ENCODE measurements at places on chromosomes 3 and 15.
A peak's percentile ranks its signal among the peaks of the same experiment; 100 is the strongest.

GRCh38 chr3:65033576-65033975 is 345.8 kb upstream of the ADAMTS9 start:
- DNase-seq, result no peak

DNA sequence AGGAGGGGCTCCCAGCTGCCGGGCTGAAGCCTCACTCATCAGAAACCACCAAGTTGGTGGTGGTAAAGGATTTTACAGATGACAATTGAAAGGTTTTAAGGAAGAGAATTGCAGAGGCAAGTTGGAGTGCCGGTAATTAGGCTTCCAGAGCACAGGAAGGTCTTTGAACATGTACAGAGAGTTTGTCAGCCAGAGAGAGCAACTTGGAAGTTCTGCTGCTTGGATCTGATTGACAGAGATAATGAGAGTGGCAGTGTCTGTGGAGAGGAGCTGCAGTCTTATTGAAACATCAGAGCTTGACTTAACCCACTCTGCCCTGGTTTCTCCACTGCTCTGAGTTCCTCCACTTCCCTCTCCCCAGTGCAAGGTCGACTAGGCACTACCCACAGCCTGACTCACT is 448.6 kb downstream of the EPHB1 start:
- DNase-seq, result no peak

GRCh38 chr3:81884791-81885190 is 123.3 kb upstream of the GBE1 start:
- no peak for DNase-seq

GRCh38 chr15:68817304-68818065 is 3.2 kb downstream of the ANP32A start:
- DNase-seq, result peak; percentile 65

DNA sequence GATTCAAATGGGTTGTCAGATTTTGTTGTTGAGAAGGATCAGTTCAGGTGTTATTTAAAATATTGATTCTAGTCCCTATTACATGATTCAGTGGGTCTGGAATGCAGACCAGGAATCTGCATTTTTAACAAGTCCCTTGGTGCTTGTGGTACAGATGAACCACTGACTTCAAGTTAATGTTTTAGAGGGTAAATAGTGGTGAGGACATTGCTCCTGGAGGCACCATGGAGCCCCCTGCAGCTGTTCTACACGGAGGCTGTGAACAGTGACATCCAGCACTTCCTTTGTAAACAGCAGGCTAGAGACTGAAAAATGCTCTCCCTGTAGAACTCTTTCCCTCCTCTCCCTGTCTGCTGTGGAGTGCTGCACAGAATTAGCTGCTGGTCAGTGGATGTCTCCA is 4.8 kb upstream of the FSIP1 start:
- DNase-seq, result no peak

DNA sequence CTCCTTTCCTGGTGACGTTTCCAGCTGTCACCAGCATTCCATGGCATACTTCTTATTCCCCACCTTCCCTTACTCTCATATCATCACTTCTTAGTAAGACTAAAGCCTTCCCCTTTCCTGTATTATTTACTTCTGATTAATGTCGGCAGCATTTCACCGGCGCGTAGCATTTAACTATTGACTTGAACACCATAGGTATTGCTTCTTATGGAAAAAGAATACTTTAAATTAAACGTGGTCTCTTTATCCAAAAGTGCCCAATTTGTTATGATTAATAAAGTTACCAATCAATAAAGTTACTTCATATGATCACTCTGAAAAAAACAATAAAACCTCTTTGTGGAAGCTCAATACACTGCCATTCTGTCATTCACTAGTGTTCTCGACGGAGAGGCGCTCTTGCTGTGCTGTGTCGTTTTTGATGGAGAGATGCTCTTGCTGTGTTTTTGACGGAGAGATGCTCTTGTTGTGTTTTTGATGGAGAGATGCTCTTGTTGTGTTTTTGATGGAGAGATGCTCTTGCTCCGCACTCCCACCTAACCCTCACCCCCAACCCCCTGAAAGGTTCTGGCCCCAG is 165.0 kb downstream of the XXYLT1 start:
- DNase-seq, result no peak
